ENCODE measurements at places on chromosomes 3 and 15. TPM values are rescaled to one million over a fixed set of nuclear protein-coding genes. Genes with fewer than 3 reads are reported as not detected.

GRCh38 chr3:177357352-177358090 lies 160.2 kb upstream of the TBL1XR1 start:
- DNase-seq: no peak

DNA sequence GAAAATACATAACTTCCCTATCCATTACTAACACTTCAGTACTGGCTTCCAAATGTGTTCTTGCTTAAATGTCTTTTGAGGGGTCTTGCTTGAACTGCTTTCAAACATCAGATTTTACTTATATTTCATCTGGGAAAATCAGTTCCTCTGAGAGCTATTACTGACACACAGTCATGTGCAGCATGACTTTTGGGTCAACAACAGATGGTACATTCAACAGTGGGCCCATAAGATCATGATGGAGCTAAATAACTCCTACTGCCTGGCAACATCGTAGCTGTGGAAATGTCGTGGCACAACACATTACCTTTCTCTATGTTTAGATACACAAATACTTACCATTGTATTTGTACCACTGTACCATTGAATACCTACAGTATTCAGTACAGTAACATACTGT lies 43.8 kb downstream of the WWTR1 start:
- DNase-seq: no peak

DNA sequence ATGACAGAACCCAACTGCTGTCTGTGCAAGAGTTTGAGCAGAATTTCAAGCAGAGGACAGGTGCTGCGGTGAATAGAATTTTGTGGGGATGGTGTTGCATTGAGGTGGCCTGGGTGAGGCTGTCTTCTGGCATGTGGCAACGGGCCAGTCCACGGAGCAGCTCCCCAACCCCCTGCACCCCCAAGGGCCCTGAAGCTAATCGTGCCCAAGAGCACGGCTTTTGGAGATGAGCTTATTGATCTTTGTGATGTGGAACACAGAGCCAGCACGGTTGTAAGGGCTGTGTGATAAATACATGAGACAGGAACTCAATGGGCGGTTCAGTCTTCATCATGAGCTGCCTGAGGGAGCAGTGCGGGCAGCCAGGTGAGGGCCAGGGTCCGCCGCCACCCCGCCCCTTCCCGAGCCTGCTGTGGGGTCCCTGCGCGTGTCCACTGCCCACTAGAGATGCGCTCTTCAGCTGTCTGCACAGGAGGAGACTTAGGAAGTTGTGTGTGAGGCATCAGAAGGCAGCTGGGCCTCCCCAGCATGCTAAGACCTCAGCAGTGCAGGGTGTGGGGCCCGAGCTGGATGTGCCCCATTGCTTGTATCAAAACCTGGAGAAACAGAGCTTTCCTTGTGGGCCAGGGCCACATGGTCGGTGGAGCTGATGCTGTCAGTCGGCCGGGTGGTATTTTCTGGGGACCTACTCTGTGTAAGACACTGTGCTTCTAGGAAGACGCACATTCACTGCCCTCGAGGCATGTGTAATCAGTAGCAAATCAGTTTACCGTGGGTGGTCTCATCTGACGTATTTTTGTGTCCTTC lies 90.5 kb downstream of the CHRNA7 start:
- no peak for DNase-seq

GRCh38 chr3:154872074-154872473 lies 208.0 kb upstream of the MME start:
- DNase-seq: no peak

DNA sequence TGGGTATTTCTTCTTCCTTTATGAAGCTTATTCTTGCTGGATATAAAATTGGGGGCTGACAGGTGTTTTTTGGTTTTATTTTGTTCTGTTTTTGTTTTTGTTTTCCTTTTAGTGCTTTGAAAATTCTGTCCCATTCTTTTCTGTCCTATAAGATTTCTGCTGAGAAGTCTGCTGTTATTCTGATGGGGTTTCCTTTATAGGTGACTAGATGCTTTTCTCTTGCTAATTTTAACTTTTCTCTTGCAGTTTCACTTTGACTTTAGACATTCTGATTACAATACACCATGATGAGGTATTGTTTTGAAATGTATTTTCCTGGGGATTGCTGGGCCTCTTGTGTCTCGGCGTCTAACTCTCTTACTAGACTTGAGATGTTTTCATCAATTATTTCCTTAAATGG lies 22.8 kb downstream of the TTC14 start:
- peak; percentile 17 for DNase-seq

- DNase-seq: no peak
Observed at GRCh38 chr3:15646851-15647511, 45.4 kb downstream of the BTD start.

GRCh38 chr15:85690561-85691231 lies 104.0 kb downstream of the KLHL25 start:
- peak; percentile 79 for DNase-seq

DNA sequence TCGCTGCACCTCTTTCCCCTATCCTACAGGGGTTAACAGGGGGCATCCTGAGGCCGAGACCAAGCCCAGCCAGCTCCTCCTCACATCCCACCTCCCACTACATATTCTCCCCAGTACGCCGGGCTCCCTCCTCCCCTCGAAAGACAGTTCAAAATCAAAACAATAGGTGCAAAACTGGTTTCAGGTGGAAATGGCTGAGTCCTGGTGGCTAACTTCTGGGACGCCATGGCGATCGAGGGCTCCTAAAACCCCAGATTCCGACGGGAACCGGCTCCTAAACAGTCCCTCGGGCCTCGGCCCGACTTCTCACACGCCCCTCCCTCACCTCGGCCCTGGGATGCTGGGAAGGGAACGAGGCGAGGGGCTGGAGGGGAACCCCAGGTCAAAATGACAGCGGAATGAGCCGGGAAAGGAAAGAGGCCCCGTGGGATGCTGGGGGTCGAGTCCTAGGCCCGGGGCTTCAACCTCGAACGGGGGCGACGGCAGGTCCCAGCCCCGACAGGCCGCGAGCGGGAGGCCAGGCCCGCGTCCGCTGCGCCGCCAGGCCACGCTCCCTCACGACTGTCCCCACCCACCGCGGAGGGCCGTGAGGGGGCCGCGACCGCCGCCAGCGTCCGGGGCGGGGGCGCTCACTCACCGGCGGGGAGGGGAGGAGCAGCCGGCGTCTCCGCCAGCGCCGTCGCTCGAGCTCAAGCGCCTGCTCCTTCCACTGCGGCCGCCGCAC lies 492 bp downstream of the TMCC1 start:
- DNase-seq: peak; percentile 23

DNA sequence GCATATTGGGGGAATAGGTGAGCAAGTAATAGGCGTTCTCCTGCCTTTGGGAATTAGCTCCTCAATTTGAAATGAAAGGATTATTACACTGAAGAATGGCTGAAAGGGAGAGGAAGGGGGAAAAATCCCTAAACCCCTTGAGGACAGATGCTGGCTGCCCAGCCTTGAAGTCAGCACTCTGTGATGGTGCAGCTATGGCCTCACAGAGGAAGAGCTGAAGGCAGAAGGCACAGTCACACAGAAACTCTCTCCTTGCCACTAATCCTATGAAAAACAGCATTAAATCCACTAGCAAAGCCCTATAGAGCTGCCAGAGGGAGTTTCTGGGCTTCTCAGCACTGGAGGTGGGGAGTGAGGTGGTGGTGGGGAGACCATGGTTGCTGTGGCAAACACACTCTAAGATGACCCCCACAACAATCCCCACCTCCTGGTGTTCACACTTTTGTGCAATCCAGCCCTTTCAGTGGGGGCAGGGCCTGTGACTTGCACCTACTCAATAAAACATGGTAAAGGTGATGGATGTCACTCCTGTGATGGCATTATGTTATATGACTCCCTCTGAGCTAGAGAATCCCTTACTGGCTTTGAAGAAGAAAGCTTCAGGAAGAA lies 101.2 kb downstream of the RFTN1 start:
- no peak for DNase-seq

GRCh38 chr3:129718201-129718600 lies 111.7 kb upstream of the PLXND1 start:
- DNase-seq: no peak

- DNase-seq: no peak
Observed at GRCh38 chr15:58324533-58324932, 107.3 kb upstream of the LIPC start.

DNA sequence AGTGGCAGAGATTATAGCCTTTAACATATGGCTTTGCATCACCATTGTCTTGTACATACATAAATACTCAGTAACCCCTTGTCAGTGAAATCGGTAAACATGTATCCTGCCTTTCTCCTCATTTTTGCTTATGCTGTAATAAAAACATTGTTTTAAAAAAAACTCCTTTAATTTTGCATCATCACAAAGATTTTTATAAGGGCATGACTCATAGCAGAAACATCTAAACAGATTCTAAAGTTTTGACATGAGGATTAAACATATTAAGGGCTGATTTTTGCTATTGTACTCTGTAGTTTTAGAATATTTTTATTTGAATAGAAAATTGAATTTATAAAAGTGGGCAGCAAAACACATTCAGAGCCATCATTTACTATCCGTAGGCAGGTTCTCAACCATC lies 275.9 kb downstream of the ZIC4 start:
- no peak for DNase-seq

GRCh38 chr15:75672646-75673425 lies 25.1 kb downstream of the SNX33 start:
- DNase-seq: no peak

- DNase-seq: no peak
Observed at GRCh38 chr3:155196131-155197021, 97.1 kb downstream of the STRIT1 start.

GRCh38 chr3:130671545-130672312 lies 74.9 kb downstream of the PIK3R4 start:
- DNase-seq: no peak

- DNase-seq: no peak
Observed at GRCh38 chr3:159273608-159274007, 471.8 kb downstream of the MFSD1 start.

DNA sequence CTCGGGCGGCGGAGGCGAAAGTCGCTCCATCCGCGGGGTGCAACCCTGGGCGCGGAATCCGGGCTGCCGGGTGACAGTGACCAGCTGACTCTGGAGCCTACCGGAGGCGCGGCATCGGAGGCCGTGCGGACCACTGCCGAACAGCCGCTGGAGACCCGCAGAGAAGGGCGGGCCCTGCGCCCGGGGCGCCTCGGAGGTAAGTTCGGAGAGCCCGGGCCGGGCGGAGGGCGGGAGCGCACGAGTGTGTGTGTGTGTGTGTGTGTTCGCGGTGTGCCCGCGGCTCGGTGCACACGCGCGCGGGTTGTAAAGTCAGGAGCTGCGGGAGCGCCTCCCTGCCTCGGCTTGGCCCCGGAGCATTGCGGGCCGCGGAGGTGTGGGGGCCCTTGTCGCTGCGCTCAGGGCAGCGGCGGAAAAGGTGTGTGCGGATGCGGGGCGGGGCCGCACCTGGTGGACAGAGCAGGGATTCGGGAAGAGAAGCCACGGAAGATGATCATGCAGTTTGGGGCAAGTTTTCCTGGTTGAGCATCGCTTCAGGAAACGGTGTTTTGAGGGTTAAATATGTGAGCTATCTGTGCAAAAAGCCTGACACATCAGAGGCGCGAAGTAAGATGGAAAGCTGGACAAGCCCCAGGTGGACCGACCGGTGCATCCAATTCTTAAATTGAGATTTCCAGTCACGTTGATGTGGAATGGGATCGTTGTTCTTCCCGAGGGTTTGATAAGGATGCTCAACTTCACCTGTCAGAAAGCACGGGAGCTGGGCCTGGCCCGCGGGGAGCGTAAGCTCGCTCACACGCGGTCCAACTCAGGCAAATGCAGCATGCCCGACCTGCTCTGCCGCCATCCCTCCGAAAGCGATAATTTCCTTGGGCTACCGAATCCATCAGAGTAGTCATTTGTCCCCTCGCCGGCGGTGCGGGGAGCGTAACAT lies 474 bp downstream of the MINAR1 start:
- DNase-seq: no peak

GRCh38 chr15:95329362-95329761 lies 1001.1 kb upstream of the NR2F2 start:
- no peak for DNase-seq

- DNase-seq: no peak
Observed at GRCh38 chr3:96192966-96193550, 621.3 kb upstream of the EPHA6 start.

GRCh38 chr3:76015496-76015895 lies 230.1 kb upstream of the ZNF717 start:
- DNase-seq: no peak

GRCh38 chr3:2826036-2826435 lies 284.1 kb downstream of the IL5RA start:
- no peak for DNase-seq

GRCh38 chr15:48796930-48797329 lies 13.9 kb downstream of the CEP152 start:
- DNase-seq: peak; percentile 28

DNA sequence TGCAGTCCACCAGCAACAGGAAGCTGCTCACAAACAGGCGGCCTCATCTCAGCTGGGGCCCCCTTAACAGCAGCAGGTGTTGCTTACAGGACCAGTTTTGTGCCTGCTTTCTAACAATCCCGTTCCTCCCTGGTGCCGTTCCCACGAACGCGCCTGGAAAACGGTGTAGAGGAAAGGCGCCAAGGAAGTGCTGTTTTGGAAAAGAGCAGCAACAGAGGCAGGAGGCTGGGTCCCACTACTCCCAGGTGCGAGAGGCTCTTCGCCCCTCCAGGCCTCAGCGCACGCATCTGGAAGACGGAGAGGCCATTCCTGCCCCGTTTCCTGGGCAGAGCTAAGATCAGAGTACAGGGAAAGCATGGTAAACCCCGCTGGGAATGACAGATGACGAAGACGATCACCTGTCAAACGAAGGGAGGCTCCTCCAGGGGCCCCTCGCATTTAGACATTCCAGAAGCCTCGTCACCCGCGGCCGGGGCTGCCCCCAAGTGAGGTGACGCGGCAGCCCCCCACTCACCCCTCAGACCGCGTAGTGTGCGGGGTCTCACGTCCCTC lies 603 bp downstream of the SCAPER start:
- no peak for DNase-seq

DNA sequence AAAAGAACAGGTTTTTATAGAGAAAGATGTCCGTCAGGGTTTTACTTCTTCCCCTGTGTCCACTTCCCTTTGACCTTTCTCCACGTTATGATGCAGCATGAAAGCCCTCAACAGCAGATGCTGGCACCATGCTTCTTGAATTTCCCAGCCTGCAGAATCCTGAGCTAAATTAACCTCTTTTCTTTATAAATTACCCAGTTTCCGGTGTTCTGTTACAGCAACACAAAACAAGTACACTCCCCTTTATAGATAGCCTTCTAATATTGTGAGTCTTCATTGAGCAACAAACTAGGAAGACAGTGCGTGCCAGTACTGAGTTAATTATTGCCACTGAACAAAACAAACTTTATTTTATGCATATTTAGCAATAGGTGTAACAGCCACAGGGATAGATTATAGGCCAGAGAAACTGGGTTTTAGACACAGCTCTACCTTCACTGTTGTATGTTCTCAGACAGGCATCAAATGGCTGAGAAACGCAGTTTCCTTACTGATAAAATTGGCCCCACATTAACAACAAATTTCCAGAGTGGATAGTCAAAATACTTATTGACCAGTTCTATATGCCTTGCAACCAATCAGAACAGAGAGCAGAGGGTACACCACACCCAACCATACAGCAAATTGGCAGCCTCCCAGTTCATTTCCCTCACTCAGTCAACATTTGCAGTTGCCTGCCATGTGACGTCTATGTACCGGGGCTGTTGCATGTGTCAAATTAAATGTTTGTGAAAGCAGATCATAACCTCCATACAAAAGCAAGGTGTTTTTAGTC lies 14.4 kb upstream of the TBL1XR1 start:
- no peak for DNase-seq

- no peak for DNase-seq
Observed at GRCh38 chr15:78422571-78423340, 15.3 kb upstream of the IREB2 start.

PLSCR4 gene
- polyA plus RNA-seq: not detected

GHSR gene
- not detected for polyA plus RNA-seq

TPRA1 gene
- 39.6 TPM for polyA plus RNA-seq

MUC13 gene
- 0.18 TPM for polyA plus RNA-seq

CCDC54 gene
- not detected for polyA plus RNA-seq

TRPM7 gene
- polyA plus RNA-seq: 15.0 TPM

MASP1 gene
- 0.19 TPM for polyA plus RNA-seq

CCDC80 gene
- 0.25 TPM for polyA plus RNA-seq
